ENCODE measurements at places on chromosomes 1 and 21.
A peak's percentile ranks its signal among the peaks of the same experiment; 100 is the strongest.

DNA sequence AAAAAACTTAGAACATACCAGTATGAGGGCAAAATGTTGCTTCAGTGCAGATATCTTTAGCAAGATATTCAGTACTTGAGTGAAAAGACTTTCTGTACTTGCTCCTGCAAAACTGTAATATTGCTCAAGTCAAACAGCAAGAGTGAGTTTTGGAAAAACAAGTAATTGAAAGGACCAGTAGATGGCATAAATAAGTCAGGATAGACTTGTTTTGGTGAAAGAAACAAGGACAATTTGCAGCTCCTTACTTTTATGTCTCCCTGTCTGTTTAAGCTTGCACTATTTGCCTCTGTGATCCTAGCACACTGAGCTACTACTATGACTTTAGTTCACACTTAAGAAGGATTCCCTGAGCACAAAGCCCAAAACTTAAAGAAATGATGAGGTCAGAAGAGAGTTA lies 39.1 kb downstream of the IFI44 start:
- DNase-seq = no peak

GRCh38 chr1:160097151-160097910 lies 1.1 kb downstream of the IGSF8 start:
- no peak for DNase-seq

DNA sequence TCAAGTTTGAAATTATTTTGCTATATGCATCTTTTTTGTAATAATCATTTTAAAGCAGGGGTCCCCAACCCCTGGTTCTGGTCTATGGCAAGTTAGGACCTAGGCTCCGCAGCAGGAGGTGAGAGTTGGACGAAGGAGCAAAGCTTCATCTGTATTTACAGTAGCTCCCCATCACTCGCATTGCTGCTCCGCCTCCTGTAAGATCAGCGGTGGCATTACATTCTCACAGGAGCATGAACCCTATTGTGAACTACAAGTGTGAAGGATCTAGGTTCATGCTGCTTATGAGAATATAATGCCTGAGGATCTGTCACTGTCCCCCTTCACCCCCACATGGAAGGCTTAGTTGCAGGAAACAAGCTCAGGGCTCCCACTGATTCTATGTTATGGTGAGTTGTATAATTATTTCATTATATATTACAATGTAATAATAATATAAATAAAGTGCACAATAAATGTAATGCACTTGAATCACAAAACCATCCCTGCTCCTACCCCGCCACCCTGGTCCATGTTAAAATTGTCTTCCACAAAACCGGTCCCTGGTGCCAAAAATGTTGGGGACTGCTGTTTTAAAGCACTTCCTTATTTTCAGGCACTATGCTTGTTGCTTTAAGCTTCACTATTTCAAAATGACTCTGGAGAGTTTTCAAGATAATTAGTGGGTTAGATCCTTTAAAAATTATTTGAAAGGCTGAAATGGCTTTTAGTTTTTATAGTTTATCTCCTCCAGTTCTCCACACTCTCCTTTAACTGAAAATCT lies 74.8 kb downstream of the PLA2G4A start:
- DNase-seq = no peak

- no peak for DNase-seq
Measured at GRCh38 chr1:232586679-232587078, 43.3 kb downstream of the SIPA1L2 start.

DNA sequence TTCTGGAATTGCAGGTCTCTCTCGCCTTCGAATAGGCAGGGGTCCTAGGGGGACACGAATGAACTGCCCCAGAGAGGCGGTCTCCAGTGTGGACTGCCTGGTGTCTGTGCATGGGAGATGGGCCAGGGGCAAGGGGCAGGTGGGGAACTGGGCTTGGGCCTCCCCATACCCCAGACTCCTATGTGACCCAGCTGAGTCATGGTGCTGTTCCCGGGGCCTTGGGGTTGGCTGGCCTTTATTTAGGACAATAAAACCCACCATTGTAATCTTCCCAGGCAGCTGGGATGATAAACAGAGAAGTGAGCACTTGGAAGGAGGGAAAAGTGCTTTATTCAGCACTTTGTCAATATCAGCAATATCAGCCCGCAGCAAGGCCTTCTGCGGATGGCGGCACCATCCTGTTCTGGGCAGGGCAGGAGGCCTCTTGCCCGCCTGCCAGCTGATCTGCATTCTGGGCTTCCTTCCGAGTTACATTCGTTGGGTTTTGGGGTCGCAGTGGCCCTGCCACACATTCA lies 209.0 kb upstream of the TMEM51 start:
- DNase-seq = no peak

DNA sequence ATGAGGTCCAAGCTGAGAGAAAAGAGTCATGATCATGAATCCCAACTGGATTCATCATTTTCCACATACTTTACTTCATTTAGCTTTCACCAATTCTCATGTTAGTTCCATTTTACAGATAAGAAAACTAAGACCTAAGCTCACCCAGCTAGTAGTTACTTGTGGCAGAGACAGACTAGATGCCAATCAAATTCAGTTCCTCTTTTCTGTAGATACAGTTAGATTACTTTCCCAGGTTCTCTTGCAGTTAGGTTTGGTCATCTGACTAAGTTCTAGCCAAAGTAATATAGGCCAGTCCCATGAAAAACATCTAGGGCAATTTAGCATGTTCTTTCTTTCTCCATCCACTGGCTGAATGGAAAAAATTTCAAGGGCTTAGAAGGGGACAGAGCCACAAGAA lies 8.9 kb upstream of the KCND3 start:
- no peak for DNase-seq

DNA sequence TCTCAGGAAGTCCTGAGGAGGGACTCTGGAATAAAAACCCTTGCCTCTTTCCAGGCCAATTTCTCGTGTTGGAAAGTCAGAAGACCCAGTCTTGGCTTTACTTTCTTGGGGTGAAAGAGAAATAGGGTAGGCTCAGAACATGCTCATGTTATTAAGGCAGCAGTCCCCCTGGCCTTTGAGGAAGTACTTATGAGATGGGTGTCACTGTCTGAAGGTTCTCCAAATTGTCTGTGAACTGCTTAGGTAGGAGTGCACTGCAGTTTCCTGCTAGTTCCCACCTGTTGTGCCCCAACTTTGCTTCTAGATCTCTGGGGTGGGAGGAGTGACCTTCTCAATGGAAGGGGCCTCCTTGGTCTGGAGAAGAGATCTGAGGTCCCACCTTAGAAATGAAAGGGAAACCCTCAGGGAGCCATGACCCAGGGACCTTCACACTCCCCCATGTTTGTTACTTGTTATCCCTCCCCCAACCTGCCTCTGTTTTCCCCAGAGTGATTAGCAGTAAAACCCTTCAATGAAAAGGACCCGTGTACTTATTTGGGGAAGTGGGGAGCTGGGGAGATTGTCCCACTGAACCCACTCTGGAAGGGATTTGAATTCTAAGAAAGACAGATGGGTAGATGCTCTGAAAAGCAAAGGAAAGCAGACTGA lies 5.7 kb downstream of the ZNF691 start:
- no peak for DNase-seq

DNA sequence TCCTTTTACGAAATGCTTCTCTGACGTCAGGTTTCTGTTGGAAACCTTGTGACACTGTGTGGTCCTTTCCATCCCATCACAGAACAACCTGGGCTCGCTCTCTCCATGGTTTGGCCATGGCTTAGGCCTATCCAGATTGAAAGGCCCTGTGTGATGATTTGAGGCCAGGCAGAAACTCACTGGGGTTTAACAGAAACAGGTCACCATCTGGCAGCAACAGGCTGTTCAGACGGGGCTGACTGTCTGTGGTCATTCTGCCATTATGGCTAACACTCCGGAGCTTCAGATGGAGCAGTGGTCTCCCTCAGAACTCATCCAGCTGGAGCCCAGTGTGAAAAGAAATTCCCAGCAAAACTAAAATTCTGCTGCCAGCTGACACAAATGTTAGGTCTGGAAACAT lies 9.3 kb downstream of the PLEKHM2 start:
- no peak for DNase-seq

DNA sequence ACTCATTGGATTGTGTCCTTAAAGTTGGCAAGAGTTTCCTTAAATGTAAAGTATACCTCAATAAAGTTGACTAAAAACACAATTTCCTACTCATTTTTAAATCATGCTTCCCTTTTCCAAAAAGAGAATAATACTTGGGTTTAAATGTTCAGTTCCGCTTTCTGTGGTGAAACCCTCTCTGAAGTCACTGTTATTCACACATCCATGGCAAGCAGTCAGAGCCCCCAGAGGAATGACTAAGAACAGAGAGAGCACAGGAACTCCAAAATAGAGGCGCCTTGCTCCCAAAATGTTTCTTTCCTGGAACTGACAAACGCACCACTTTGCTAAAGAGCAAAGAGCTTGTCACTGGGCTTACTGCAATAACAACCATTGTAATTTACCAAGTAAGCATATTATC lies 142.5 kb downstream of the TIAM1 start:
- DNase-seq = no peak

DNA sequence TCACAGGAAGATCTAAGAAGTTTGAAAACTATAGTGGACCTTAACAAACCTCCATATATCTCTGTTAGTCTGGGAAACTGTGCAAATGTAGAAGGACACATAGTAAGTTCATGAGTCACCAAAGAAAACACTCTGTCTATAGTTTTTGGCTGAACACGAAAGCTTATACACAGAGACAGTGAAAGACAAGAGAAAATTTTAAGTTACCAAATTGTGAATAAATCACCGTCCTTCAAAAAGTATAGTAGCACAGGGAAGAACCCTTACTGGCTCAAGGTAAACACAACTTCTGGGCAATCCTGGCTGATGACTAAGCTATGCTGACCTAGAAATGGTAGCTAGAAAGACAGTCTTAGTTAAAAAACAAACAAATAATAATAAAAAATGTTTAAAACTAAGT lies 1057.9 kb downstream of the AMY1C start:
- DNase-seq = no peak

GRCh38 chr1:152497273-152497672 lies 13.3 kb upstream of the LCE5A start:
- no peak for DNase-seq

GRCh38 chr1:21293537-21294265 lies 3.4 kb upstream of the ECE1 start:
- peak; percentile 60 for DNase-seq

DNA sequence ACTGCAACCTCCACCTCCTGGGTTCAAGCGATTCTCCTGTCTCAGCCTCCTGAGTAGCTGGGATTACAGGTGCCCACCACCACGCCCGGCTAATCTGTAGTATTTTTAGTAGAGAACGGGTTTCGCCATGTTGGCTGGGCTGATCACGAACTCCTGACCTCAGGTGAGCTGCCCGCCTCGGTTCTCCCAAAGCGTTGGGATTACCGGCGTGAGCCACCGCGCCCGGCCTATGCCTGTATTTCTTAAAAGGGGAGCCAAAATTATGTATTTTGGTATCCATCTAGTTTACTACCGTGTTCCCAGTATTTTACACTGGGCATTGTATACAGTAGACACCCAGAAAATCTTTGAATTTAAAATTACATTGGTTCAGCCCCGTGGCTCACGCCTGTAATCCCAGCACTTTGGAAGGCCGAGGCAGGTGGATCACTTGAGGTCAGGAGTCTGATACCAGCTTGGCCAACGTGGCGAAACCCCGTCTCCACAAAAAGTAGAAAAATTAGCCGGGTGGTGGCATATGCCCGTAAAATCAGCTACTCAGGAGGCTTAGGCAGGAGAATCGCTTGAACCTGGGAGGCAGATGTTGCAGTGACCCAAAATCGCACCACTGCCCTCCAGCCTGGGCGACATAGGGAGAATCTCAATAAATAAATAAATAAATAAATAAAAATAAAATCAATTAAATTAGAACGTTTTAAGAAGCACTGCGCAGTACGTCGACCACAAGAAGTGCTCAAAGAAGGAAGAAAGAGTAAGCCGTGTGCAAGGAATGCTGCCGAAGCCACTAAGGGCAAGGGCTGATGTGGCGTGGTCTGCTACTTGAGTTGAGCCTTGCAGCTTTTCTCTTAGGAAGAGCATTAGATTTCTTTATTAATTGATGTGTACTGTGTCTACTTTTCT lies 1.5 kb upstream of the THRAP3 start:
- no peak for DNase-seq

GRCh38 chr1:3672971-3673361 lies 20.6 kb downstream of the TP73 start:
- no peak for DNase-seq

DNA sequence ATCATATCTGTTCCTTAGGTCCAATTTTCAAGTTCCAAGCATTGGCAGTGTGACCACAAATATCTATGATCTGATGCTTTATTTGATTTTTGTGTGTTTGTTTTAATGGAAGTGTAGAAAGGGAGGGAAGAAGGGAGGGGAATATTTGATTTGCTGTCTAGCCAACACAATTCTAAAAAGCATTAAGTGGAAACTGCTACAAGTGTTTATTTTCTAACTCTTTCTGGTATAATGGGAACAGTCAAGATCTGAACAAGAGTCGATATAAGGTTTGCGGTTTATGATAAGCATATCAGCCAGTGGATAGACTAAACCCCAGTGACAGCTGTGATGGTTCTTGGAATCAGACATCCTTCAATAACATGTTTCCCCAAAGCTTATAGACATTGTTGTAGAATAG lies 267.8 kb upstream of the SNX7 start:
- no peak for DNase-seq

DNA sequence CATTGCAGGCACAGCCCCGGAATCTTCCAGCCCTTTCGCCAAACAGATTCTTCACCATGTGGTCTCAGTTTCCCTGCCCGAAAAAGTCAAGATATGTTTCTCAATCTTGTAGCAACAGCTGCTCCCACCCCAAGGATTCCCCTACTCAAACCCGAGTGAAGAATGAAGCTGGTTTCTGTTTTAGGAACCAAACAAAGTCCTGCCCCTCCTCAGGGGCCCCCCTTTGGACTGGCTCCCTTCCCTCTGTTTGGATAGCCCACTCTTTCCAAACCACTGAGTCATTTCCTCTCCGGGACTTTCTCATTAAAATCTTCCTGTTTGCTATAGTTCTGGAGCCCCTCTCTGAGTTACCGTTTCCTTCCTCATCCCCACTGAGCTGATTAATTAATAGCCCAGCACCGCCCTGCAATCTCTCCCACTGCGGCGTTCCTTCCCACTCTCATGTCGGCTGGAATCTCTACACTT lies 100.9 kb downstream of the TSEN15 start:
- no peak for DNase-seq

- DNase-seq = no peak
Measured at GRCh38 chr1:232622378-232622777, 7.6 kb downstream of the SIPA1L2 start.

DNA sequence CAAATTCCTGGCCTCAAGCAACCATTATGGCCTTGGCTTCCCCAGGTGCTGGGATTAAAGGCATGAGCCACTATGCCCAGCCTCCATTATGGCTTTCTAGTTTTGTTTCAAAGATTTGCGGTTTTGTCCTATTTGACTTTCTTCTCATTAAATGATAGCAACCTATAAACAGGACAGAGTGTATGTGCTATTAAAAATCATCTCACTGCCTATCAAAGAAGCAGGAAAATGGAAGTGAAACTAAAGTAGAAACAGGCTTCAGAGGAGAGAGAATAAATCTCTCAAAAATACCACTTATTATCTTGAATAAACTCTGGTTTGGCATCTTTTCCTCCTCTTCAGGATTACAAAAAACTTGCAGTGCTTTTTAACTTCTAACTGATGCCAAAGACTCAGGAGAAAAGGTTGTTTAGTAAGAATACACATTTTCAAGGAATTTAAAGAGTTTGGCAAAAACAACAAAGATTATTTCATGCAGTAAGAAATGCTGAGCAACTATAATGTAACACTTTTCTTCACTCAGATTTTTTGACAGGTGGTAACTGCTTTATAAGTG lies 28.7 kb downstream of the ACBD3 start:
- no peak for DNase-seq

GRCh38 chr1:164971921-164972415 lies 384.5 kb downstream of the LMX1A start:
- no peak for DNase-seq

All from CD4-positive, alpha-beta T cell treated with Interleukin-15 for 4 hours (primary cell).